ENCODE measurements at places on chromosomes 2 and 18.

GRCh38 chr18:44733754-44734465 lies 53.2 kb downstream of the SETBP1 start:
- no peak for DNase-seq

- DNase-seq, result no peak
Observed at GRCh38 chr2:198611201-198611600, 806.8 kb downstream of the PLCL1 start.

DNA sequence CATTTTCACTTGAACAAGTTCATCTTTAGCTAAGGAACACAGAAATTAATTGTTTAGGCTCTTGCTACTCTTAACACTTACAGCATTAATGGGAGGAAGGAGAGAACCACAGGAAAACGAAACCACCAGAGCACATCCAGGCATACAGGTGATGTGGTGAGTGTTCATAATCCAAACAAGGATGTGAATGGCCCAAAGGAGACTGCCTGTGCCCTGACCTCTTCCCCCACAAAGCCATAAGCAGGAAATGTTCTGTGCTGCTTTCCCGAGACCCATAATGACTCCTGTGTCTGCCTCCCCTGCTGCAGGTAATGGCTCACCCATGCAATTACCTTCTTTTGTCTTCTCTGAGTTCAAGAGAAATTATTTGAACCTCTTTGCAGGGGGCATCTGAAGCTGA lies 295.9 kb upstream of the LINC00305 start:
- no peak for DNase-seq

DNA sequence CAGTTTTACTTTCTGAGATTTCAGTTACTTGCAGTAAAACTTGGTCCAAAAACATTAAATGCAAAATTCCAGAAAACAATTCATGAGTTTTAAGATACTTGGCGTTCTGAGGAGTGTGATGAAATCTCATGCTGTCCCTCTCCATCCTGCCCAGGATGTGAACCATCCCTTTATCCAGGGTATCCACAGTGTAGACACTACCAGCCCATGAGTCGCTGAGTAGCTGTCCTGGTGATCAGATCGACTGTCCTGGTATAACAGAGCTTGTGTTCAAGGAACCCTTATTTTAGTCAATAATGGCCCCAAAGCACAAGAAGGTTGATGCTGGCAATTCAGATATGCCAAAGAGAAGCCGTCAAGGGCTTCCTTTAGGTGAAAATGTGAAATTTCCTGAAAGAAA lies 3.2 kb downstream of the SP100 start:
- no peak for DNase-seq

DNA sequence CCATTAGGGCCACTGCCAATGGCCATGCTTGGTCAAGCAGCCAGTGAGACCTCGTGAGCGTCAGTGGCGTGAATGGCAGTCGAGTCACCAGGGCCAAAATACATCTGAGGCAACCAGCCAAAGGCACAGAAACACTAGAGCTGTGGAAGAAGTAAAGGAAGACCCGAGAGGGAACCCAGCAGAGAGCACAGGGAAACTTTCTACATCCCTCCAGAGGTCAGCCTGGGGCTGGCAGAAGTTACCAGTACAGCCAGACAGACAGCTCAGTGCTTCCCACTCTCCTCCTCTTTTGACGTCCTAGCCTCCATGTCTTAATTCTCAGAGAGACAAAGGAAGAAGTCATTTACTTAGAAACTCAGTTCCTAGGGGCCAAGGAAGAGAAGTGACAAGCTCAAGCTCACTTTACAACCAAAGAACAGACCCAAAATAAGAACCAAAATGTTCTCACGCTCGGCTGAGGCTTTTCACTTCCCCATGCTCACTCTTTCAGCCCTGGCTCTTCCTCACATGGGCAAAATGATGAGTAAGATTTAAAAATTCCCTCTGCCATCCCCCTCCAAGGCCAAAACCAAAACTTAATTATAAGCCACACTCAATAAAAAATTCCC lies 8.7 kb downstream of the CYRIA start:
- DNase-seq, result no peak

DNA sequence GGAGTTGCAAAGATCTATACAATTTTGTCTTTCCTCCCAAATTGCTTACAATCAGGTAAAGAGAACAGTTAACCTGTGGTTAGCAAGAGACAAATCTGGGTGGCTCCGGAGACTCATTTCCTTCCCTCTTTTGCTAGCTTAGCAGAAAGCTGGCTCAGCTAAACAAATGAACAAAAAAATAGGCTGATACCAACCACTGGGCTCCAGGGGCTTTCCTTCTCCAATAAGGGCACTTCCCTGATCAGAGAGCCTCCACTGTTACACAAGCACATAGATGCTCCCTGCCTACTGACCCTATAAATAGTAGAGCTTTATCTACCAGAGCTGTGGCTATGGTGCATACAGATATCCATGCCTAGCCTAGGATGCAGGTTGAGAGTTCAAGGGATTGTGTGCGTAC lies 90.1 kb upstream of the ARL5A start:
- DNase-seq, result no peak

DNA sequence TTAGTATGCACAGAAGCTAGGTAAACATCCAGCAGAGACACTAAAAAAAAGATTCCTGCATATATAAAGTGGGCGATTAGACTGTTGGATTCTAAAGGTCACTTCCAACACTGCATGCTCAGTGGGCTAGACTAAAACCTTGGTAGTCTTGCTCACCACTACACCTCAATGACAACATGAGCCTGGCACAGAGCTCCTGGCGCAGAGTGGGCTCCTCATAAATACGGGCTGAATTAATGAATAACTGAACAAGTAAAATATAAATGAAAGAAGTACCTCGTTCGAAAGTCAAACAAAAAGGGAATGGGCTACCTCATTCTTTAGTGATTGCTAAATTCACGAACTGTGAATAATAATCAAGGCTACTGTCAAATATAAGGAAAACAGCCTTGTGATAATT lies 185.3 kb downstream of the STK39 start:
- no peak for DNase-seq

DNA sequence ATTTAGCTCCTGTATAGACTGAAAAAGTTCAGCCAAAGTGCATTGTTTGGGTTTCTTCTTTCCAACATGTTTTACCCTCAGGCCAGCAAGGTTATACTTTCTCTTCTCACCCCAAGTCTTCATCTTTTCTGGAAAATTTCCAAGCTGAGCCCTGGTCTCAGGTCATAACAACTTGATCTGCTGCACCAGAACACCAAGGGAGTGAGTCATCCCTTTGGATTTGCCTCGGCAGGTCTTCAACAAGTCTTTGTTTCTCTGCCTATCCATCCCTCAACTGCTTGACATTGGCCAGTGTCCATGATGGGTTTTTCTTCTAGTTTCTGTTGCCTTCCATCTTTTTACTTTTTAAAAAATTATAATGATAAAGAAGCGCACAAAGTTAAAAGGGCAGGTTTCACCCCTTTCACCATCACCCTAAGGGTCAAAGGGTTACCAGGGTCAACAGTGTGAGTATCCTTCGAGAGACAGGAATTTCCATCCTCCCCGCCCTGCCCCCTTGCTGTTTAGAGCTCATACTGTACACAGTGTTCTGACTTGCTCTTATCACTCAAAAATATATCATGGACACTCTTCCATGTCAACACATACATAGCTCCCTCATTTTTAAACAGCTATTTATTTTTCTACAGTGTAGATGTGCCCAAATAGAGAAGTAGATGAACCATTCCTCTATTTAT lies 5.7 kb upstream of the SPATS2L start:
- DNase-seq, result peak; percentile 91

DNA sequence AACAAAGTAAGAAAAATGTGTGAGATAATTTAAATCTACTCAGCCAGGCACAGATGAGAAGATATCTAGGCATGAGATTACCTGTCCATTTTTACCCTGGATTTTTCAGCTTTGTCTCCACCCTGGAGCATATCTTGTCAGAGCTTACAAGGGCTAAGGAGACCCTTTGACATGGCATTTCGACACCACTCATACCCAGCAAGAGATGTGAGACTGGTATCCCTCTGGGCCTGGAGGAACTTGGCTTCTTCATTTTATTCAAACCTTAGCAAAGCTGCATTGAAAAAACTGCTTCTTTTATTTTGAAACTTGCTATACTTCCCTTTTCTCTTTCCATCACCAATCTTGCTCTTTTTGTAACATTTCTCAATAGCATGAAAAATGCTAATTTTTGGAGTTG lies 194.9 kb upstream of the HNMT start:
- no peak for DNase-seq

DNA sequence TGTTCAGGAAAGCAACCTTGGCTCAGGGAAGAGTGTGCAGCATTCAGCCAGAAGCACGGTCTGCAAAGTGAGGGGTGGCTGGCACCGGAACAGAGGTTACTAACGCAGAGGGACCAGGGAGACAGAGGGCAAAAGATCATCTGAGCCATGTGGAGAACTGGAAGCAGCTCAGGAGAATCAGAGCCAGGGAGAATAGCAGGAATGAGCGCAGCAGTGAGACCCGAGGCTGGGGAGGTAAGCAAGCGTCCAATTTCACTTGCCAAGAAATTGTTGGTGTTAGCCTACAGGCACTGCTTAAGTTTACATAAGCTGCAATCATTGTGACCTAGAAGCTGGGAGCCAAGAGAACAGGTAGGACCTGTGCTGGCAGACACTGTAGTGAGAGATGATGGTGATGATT lies 372.6 kb upstream of the POU3F3 start:
- DNase-seq, result no peak

- DNase-seq, result no peak
Observed at GRCh38 chr2:32403782-32404181, 47.0 kb downstream of the BIRC6 start.

DNA sequence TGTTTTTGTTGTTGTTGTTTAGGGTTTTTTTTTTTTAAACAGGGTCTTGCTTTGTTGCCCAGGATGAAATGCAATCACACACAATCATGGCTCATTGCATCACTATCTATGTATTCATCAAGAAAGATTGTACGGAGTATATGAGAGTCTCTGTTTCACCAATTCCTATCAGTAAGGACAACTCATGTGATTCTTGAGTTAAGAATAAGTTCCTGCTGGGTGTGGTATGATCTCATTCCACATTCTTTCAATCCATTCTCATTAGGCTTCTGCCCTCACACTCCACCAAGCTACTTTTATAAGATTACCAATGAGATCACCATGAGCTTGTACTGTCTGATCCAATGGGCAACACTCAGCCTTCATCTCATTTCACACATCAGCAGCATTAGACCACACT lies 9.1 kb upstream of the AP1S3 start:
- peak; percentile 90 for DNase-seq

- DNase-seq, result no peak
Observed at GRCh38 chr2:31141443-31142085, 3.3 kb upstream of the GALNT14 start.

- no peak for DNase-seq
Observed at GRCh38 chr2:201176081-201176481, 6.9 kb upstream of the CASP10 start.

GRCh38 chr2:200357845-200358244 lies 51.4 kb downstream of the SPATS2L start:
- no peak for DNase-seq

- no peak for DNase-seq
Observed at GRCh38 chr2:208093128-208093527, 31.2 kb downstream of the CRYGD start.

DNA sequence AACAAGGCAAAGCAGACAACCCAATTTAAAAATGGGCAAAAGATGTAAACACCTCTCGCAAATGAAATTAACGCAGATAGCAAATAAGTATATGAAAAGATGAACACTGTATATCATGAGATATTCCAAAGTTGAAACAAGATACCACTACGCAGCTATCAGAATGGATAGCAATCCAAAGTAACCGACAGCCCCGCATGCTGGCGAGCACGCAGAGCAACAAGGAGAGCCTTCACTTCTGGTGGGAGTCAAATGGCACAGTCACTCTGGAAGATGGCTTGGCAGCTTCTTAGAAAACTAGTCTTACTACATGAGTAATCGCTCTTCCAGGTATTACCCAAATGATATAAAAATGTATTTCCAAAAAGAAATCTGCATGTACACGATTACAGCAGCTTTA lies 1.4 kb downstream of the NDUFA10 start:
- DNase-seq, result no peak

- no peak for DNase-seq
Observed at GRCh38 chr2:45675263-45675812, 23.9 kb downstream of the PRKCE start.

DNA sequence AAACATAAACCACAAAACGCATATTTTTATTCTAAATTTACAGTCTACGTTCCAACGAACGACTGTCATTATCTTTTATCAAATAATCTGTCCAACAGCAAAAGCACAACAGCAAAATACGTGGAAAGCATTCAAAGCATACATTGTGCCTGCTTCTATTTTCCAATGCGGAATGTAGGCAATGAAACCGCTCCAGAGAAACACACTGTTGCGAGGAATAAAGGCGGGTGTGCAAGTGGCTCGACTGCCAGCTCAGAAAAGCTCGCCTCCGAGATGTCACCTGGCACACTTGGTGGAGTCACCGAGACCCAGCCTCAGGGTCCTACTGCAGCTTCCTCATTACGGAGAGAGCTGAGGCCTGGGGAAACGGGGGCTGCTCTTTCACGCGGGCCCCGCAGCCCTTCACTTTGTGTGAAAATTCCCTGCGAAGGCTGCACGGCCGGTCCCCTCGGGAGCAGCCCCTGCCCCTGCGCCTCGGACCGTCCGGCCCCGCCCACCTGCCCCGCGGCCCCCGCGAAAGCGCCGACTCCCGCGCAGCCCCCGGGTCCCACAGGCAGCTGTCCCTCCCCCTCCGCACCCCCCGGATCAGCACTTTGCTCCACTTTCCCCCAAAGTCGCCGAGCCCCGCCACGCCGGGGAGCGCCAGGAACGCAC lies 752 bp downstream of the MGAT4A start:
- no peak for DNase-seq

DNA sequence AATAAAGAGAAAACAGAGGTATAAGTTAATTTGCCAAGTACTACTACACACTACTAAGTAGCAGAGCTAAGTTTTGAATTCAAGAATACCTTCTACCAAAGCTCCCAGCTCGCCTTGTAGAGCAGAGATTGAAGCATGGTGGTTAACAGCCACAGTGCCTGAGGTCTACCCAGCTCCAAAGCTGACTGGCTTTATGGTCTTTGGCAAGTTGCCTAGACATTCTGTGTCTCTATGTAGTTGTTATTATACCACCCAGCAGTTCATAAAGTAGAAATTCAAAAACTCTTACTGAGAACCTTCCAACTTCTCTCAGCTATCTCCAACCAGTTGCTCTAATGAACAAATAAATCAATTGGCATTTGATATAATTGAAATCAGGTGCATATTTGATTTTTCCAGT lies 87.8 kb downstream of the PDE11A start:
- peak; percentile 43 for DNase-seq

DNA sequence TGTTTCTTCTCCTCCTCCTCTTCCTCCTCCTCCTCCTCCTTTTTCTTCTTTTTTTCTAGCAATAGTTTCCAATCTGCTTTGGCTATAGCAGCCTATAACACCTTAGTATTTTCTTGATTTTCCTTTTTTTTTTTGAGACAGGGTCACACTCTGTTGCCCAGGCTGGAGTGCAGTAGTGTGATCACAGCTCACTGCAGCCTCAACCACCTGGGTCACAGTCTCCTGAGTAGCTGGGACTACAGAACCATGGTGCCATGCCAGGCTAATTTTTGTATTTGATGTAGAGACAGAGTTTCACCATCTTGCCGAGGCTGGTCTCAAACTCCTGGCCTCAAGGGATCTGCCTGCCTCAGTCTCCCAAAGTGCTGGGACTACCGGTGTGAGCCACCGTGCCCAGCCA lies 10.7 kb upstream of the THNSL2 start:
- DNase-seq, result no peak

- DNase-seq, result no peak
Observed at GRCh38 chr2:98731894-98732349, 990 bp upstream of the MGAT4A start.

GRCh38 chr2:177543007-177543760 lies 150.6 kb downstream of the AGPS start:
- DNase-seq, result peak; percentile 64

Data from EL (cell line).